Amygdala (tissue), 56 donors: ENCODE measurements at places on chromosomes 3 and 15.

DNA sequence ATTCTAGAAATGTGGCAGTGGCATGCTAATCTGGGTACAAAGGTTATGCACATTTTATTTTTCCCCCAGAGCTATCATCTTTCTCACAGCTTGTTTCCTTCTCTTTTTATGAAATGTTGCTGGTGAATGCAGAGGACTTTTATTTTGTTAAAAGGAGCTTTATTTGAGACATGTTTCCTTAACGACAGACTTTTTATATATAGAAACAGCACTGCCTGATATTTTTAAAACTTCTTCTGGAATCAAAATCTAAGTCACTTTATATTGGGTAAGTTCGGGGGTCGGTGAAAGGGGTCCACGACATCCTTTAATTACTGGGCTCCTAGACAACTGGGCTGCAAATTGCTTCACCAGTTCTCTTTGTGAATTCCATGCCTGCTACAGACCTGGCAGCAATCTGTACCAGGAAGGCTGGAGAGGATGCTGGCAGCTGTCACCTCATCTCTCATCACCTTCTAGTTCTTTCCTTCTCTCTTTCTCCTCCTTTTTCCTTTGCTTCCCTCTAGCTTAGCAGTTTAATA lies 464.7 kb downstream of the PDCD6IP start:
- DNase-seq = no peak

- no peak for DNase-seq
Observed at GRCh38 chr3:71310980-71311660, 272.4 kb downstream of the FOXP1 start.

- no peak for DNase-seq
Observed at GRCh38 chr3:12716605-12717151, 42.4 kb downstream of the TMEM40 start.

DNA sequence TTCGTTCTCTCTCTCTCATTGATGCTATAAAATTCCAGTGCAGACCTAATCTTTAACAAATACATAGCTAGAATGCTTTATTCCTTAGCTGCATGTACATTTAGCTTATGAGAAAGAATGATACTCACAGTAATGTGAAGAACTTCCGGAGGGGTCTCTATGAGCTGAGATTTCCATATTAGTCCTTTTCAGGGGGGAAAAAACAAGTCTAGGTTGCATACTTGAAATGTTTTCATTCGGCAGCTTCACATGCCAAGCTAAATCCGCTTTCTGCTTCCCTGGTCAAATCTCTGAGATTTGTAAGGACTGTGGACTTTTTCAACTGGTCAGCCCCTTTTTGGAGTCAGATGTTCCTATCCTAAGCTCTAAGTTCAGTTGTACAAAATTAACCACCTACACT lies 111.5 kb upstream of the COL8A1 start:
- DNase-seq = no peak

GRCh38 chr3:70519913-70520659 lies 207.6 kb upstream of the MDFIC2 start:
- DNase-seq = no peak
